ENCODE measurements at places on chromosomes 12 and 14. TPM values are rescaled to one million over a fixed set of nuclear protein-coding genes. Genes with fewer than 3 reads are reported as not detected.

ANKRD52 gene
- total RNA-seq = 34.5 TPM

DDX24 gene
- 166 TPM for total RNA-seq

ARPC3 gene
- total RNA-seq = 176 TPM

ARHGAP9 gene
- 12.7 TPM for total RNA-seq

CISTR gene
- total RNA-seq = not detected

LRRC43 gene
- total RNA-seq = 0.60 TPM

TOMM20L gene
- not detected for total RNA-seq

B3GNT4 gene
- 0.10 TPM for total RNA-seq

RNASE2 gene
- 3.7 TPM for total RNA-seq

KCNJ8 gene
- 30.9 TPM for total RNA-seq

TAS2R9 gene
- total RNA-seq = not detected

RNASE7 gene
- total RNA-seq = not detected

SLC7A7 gene
- 17.5 TPM for total RNA-seq

PDZRN4 gene
- total RNA-seq = 32.9 TPM

RAD9B gene
- 1.3 TPM for total RNA-seq

GRCh38 chr12:99374023-99374422 is 273.5 kb upstream of the GARIN6 start:
- no peak for DNase-seq

GRCh38 chr12:54857406-54857805 is 3.1 kb downstream of the MUCL1 start:
- no peak for DNase-seq

- DNase-seq = no peak
Measured at GRCh38 chr12:98799822-98800221, 154.7 kb downstream of the APAF1 start.

DNA sequence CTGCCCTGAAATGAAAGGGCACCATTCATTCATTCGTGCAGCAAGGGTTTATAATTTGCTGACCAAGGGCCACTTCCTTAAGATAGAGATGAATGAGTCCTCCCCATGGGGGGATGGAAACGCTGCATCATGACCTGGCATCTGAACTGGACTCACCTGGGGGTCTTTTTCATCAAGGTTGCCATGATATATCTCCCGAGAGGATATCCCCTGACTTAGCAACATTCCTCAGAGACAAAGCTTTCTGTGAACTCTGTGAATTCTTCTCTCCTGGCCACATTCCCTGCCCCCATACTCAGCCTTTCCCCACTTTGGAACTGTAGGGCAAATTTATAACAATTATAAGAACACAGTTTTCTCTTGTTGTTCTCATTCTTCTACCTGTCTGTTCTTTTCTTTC is 30.8 kb downstream of the SRRM4 start:
- DNase-seq = no peak

DNA sequence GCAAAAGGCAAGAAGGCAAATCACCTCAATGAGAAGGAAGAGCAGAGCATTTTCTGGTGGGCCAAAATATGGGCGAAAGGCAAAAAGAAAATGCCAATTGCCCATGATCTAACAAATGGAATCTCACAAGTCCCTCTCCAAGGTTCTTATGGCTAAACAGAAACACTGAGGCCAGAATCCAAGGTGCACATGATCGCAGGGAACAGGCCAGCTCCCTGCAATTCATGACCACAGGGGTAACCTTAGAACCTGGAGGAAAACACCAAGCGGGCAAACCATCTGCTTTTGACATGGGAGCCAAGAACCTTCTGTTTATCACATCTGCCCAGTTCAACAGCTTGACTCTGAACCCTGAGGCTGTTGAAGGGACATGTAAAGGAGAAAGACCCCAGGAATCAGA is 60.0 kb downstream of the NT5DC3 start:
- no peak for DNase-seq

DNA sequence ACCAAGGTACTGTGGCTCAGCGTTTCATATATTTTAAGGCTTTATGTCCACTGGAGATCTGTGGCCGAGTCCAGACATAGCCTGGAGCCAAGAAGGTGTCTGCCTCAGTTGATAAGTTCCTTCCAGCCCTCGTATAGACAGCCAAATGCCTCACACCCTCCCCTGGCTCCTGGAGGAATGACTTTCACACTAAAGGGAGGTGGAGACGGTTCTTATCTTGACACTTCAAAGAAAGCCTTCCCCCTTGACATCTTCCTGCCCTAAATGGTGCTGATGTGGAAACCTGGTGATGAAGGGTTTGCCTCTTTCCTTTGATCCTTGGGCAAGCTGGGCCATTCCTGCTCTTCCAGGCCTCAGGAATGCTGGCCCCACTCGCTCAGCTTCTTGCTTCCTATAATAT is 474.8 kb upstream of the TBX3 start:
- no peak for DNase-seq

GRCh38 chr14:105495101-105495989 is 4.3 kb downstream of the TEDC1 start:
- peak; percentile 81 for DNase-seq

DNA sequence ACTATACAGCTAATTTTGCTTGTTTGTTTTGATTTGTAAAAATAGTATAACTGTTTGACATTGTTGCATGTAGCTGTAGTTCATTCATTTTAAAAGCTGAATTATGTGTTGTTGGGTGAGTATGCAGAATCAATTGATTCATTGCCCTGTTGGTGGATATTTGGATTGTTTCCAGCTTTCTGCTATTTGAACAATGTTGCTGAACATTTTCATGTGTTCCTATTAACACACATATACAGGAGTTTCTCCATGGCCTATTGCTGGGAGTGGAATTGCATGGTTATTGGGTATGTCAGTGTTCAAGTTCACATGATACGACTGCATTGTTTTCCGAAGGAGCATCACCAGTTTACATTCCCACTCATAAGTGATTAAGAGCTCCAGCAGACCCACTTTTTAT is 75.3 kb downstream of the SRGAP1 start:
- DNase-seq = no peak

- no peak for DNase-seq
Measured at GRCh38 chr12:21539797-21540196, 13.7 kb downstream of the SPX start.

- DNase-seq = no peak
Measured at GRCh38 chr14:101234999-101235334, 326.3 kb upstream of the DIO3 start.

- no peak for DNase-seq
Measured at GRCh38 chr14:104037903-104038302, 47.6 kb upstream of the ASPG start.

DNA sequence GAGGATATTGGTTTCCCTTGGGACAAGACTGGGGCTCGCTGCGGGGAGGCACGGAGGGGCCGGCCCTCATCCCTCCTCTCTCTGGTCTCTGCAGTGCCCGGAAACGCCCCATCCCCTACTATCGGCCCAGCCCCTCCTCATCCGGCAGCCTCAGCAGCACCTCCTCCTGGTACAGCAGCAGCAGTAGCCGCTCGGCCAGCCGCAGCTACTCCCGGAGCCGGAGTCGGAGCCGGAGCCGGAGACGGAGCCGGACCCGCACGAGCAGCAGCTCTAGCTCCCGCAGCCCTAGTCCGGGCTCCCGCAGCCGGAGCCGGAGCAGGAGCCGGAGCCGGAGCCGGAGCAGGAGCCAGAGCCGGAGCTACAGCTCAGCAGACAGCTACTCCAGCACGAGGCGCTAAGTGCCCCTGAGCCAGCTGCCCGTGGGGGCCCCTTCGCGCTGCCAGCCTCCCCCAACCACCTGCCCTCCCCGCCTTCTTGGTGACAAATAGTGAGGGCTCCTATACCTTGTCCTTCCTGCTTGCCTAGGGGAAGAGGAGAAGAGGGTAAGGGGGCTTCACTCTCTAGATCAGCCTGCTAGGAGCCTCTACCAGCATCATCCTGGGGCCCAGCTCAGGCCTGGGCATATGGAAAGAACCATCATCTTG is 22.2 kb upstream of the HSPB8 start:
- no peak for DNase-seq

DNA sequence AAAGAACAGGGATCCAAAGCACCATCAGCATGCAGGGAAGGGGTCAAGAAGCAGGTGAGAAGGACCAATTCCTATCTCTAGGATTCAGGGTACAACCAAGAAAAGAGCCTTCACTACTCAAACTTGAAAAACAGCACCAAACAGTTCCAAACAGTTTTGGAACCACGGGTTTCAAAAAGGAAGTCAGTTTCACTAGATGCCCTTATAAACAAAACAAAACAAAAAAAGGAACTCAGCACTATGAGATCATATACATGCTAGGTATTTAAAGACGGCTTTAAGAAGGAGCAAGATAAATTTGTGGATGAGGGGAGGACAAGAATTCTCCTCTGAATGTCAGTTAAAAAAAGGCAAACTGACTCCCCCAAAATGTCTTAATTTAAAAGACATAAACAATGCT is 6.0 kb downstream of the INSM2 start:
- DNase-seq = no peak

GRCh38 chr12:76137606-76138005 is 53.1 kb upstream of the NAP1L1 start:
- DNase-seq = no peak

DNA sequence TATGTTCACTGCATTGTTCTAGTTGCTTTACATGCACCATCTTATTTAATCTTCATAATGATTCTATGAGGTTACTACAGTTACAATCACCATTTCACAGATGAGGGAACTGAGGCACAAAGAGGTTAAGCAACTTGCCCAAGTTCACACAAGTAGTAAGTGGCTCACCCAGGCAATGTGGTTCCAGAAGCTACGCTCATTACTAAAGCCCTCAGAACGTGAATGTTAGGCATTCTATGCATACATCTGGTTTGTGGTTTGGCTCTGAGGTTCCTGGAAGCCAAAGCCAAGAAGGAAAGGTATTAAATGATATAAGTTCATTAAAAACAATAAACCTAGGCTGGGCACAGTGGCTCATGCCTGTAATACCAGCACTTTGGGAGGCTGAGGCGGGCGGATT is 14.4 kb upstream of the VRTN start:
- no peak for DNase-seq

DNA sequence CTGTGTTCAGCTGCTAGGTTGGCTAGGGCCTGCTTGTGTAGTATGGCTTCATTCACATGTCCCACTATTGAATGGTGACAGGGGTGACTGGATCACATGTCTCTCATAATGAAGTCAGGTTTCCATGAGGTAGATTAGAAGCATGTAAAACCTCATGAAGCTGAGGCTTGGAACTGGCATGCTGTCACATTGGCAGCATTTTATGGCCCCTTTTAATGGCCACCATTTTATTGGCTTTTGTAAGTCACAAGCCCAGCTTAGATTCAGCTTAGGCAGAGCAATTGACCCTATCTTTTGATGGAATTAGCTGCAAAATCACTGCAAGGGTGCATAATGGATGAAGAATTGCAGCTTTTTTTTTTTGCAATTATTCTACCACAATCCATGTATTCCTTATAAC is 583.5 kb downstream of the MED13L start:
- no peak for DNase-seq

DNA sequence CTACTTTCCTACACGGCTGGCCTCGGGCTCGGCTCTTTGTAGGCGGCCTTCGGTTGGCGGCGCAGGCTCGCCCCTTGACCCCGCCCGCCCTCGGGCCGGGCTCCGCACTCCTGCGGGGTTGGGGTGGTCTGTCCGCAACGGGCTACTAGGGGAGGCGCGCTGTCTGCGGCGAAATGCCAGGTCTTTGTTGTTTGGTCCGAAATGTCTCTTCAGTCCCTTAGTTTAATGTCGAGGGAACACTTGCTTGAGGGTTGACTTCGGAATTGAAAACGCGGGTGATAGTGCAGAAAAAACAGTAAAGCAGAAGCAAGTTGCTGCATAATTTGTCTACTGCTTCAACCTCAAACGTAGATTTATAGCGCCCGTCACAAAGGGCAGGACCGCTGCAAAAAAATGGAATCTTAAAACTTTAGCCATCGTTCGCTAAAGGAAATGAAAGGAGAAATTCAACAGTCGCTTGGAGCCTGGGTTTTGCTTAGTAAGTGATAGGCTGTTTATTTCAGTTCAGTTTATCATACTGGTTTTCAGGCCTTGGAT is 390 bp downstream of the JKAMP start:
- DNase-seq = no peak

- DNase-seq = no peak
Measured at GRCh38 chr12:125518074-125518473, 452.8 kb downstream of the AACS start.

DNA sequence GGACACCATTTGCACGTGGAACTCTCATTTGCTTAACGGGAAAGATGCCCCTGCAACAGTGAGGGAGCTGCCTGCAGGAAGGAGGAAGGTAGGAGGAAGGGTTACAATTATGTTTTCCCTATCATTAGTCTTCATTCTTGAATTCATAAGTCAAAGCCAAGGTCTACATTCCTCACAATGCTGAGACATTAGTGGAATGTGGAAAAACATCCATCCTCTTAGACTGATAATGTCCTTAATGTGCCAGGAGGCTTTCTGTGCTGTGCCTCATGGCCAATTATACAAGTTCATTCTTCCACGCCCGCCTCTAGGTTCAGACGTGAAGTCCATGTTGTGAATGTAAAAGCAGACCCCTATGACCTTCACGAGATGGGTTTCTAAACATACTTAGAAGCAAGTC is 1212.4 kb upstream of the TMEM132C start:
- no peak for DNase-seq

DNA sequence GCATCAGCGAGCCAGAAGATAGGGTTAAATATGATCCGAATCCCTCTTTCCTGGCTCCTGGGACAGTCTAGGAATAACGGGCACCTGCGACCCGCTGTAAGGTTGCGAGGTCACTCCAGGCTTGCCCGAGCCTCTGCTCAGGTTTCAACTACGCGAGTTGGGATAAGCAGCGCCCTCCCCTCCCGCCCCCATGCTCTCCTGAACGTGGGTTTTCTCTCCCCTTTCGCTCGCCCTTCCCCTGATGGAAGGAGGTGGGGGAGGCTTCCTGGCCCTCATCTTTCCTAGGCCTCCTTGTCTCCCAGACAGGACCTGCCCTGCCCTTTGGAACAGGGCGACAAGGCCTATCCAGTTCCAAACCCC is 753 bp upstream of the ATP5MC2 start:
- peak; percentile 83 for DNase-seq

- no peak for DNase-seq
Measured at GRCh38 chr14:89324501-89325298, 92.3 kb downstream of the FOXN3 start.

- DNase-seq = no peak
Measured at GRCh38 chr12:129873833-129874208, 30.0 kb downstream of the TMEM132D start.

- no peak for DNase-seq
Measured at GRCh38 chr14:88842414-88842813, 18.0 kb downstream of the TTC8 start.

GRCh38 chr14:89029961-89030694 is 205.7 kb downstream of the TTC8 start:
- DNase-seq = no peak

DNA sequence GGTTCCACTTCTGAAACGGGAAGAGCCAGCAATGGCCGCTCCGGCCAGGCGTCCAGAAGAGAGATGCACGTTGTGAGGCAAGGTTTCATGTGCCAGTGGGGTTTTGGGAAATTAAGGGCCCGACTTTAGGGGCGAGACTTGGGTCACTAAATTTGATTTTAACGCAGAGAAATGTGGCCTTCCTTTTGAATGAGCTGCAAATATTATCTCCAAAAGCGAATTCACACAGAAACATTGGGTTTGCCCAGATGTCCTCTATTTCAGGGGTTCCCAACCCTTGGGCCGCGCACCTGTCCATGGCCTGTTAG is 2.3 kb upstream of the RNASE4 start:
- no peak for DNase-seq
